Neural crest cell (in vitro differentiated cells): ENCODE measurements at places on chromosomes 4 and X. TPM values are rescaled to one million over a fixed set of nuclear protein-coding genes. Genes with fewer than 3 reads are reported as not detected.

GRCh38 chr4:128630871-128631270, 178.6 kb upstream of the JADE1 start:
- no peak for DNase-seq

DNA sequence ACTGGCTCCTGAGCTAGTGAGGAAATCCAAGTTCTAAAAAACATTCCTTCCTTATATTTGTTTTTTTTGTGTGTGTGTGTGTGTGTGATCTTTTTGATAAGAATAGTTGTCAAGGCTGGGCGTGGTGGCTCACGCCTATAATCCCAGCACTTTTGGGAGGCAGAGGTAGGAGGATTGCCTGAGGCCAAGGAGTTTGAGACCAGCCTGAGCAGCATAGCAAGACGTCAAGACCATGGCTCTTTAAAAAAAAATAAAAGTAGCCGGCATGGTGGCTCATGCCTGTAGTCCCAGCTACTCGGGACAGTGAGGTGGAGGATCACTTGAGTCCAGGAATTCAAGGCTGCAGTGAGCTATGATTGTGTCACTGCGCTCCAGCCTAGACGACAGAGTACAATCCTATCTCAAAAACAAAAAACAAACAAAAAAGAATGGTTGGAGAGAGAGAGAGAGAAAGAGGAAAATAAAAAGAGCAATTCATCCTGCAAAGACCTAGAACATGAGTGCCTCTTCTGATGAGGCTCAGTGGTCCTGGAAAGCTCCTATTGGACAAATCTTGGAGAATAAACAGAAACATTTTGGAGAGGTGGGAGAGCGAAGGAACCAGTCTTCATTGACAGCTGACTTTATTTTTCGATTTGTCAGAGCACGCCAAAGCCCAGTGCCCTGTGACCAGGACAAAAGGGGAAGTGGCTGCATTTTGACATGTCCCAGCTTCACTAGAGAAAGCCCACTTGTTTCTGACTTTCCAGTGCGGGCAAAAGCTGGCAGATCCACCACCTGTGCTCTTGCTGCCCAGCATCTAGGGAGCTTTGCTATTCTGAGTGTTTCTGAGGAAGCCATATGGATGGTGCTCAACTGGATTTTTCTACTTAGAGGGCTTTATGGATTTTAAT, 244.7 kb downstream of the PALLD start:
- DNase-seq: no peak

GRCh38 chr4:86621435-86621834, 27.3 kb downstream of the PTPN13 start:
- DNase-seq: no peak

GRCh38 chr4:31328932-31329331, 608.8 kb downstream of the PCDH7 start:
- DNase-seq: no peak

GRCh38 chr4:169407217-169407845, 136.6 kb upstream of the SH3RF1 start:
- no peak for DNase-seq

GRCh38 chrX:139924069-139924695, 8.7 kb downstream of the ATP11C start:
- DNase-seq: no peak

DNA sequence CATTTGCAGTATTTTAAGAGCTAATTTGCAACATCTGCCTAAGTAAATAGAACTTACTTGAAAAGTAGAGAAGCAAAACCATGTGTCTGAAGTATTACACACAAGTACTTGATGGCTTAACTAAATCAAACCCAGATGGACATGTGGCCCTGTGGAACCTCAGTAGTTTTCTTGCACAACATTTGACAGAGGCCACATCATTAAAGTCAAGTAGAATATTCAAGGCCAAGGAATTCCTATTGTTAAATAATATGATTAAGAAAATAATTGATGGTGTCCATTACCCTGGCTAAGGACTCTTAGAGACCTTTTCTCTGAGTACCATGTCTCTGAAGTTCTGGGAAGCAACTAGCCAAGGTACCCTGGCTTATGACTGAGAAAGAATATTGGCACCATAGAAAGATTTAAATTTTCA, 135.4 kb upstream of the OTUD4 start:
- no peak for DNase-seq

- no peak for DNase-seq
Observed at GRCh38 chr4:21780148-21780547, 168.4 kb downstream of the KCNIP4 start.

DNA sequence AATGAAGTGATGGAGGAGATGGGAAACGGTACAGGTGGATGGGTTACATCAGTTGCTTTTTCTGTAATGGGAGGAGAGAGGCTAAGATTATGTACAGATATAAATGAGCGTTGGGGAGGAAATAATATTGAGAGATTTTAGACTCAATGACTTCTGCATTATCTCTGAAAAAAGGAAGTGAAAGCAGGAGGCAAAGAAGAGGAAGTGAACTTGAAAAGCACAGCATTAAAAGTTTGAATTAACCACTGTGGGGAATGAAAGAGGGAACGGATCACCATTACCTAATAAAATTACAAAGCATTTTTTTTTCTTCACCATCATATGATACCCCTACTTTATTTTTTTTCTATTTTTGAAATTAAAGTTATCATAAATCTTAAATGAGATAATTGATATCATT, 1025.5 kb downstream of the RPA4 start:
- no peak for DNase-seq

- DNase-seq: no peak
Observed at GRCh38 chr4:12414181-12414812, 985.6 kb upstream of the HS3ST1 start.

DNA sequence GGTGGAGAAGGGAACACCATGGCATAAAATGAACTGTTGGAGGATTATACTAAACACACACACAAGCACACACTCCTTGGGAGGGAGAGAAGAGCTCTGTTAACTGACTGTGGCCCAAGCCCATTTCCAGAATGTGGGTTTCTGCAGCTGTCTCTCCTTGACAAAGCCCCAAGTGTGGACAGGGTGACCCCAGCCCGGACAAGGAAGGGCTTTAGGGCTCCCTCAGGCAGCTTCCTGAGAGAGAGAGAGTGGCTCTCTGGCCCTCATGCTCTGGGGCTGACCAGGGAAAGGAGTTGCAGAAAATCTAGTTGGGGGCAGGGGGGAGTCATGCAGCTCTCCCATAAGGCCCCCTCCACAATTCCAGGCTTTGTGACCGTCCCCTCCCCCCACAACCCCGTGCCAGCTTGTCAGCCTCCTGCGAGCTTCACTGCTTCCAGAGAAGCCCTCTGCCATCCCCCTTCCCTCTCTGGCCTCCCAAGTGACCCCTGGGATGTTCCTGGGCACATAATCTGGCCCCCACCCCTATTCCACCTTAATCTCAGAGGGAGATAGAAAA, 590 bp downstream of the ARHGEF9 start:
- peak; percentile 1 for DNase-seq

DNA sequence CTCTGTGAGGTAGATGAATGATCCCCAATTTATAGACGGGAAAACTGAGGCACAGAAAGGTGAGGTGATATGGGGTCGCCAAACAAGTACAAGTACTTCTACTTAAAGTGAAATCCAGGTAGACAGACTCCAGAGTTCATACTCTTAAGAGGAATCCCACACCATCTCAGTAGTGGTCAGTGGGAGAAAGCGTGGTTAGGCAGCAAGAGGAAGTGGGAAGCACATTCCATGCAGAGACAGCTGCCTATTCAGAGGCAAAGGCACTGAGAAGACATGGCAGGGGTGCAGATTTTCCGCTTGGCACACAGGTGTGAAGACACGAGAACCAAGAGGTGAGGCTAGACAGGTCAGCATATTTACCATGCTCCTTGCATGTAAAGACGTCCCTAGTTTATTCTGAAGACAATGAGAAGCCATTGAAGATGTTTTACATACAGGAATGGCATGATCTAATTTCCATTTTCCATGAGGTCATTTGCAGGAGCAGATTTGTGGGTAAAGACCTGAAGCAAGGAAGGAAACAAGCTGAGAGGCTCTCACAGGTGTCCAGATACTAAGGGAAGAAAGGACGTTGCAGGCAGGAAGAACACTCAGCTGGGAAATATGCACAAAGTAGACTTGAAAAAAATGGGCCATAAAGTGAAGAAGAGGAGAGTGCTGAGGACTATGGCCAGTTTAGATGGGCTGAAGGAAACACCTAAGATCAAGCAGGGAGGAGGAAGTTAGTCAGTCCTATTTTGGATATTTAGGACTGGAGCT, 17.3 kb upstream of the CLNK start:
- DNase-seq: no peak

DNA sequence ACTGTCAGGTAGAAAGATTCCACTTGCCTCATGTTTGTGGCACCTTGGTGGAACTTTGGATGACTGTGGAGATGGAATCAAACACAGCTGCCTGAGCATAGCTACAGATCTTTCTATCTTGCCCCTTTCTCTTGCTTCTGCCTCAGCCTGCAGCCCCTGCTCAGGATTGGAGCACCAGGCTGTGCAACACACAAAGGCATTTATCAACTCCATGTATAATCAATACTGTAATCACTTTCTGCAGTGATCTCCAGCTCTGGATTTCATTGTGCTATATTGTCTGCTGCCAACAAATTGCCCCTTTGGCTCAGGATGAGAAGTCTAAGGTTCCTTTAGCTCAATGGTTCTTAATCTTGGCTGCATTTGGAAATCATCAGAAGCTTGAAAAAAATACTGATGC, 86.3 kb upstream of the PRPS1 start:
- no peak for DNase-seq

Gene UGT2B17
- total RNA-seq: not detected in 2 replicates

Gene RAB33A
- total RNA-seq: 16.7 and 18.5 TPM in 2 replicates

Gene CLGN
- total RNA-seq: 16.1 and 19.0 TPM in 2 replicates

Gene ART3
- not detected in 2 replicates for total RNA-seq

Gene GPR50
- total RNA-seq: 3.7 and 4.4 TPM in 2 replicates

Gene RHOH
- total RNA-seq: 3.2 and 3.7 TPM in 2 replicates

Gene ELF2
- 37.8 and 39.4 TPM in 2 replicates for total RNA-seq

Gene CENPVL2
- 1.3 and 1.6 TPM in 2 replicates for total RNA-seq
